RPMI7951 (cell line): ENCODE measurements at places on chromosomes 2 and 18. TPM values are rescaled to one million over a fixed set of nuclear protein-coding genes. Genes with fewer than 3 reads are reported as not detected.

The CCDC148 gene
- total RNA-seq: 1.4 TPM in 2 replicates

GRCh38 chr2:162888652-162889051, 50.1 kb upstream of the KCNH7 start:
- no peak for DNase-seq

The CCNT2 gene
- total RNA-seq: 21.6 and 25.6 TPM in 2 replicates

The ALK gene
- 0.12 and 0.29 TPM in 2 replicates for total RNA-seq

The TRIM54 gene
- total RNA-seq: 0.10 TPM in 1 of 2 replicates, not detected in the other

DNA sequence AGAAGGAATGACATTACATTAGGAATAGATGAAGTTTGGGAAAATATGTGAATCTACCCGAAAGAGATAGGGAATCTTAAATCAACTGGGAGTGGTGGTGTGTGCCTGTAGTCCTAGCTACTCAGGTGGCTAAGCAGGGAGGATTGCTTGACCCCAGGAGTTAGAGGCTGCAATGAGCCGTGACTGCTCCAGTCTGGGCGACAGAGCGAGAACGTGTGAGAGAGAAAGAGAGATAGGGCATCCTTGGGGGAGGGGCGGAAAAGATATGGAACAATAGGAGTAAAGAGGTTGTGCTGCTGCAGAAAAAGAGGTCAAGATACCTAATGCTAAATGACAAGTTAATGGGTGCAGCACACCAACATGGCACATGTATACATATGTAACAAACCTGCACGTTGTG, 47.1 kb upstream of the ADAM23 start:
- DNase-seq: no peak

- DNase-seq: no peak
Observed at GRCh38 chr2:116692988-116693387, 1121.5 kb upstream of the DDX18 start.

- no peak for DNase-seq
Observed at GRCh38 chr18:24734058-24734457, 273.6 kb downstream of the HRH4 start.

DNA sequence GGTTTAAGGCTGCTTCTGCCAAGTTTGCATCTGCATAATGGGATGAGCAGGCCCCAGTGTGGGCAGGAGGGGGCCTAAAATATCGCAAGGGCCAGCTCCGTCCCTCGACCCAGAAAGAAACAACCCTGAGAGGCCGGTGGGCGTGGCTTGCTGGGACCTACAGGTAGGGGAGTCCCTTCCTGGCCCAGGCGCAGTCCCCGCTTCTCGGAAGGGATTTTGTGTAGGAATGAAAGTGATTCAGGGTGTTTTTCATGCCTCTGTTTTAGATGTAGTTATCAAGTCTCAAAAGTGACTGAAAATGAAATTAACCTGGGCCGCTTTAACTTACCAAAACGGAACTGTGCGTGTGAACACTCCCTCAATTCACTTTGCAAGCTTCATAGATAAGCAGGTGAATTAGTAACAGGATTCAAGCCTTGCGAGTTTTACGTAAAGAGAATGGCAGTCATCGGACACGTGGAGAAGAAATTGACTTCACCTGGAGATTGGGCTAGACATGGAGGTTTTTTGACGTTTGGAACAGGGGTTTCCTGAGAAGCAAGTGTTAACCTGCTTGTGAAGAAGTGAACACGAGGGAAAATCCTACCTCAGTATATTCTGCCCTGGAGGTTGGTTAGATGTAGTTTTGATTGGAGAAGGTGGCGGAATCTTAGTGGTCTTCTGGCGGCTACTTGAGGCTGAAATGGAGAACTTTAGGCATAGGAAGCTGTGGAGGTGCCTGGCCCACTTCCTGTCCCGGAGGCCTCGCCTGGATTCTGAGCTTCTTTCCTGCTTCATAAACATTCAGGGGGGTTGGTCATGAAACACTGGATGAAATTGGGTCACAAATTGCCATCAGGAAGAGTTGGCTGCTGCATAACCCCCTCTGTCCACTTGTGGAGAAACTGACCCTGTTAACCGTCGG, 1.7 kb downstream of the NCK2 start:
- DNase-seq: no peak
